Stimulated activated CD4-positive, alpha-beta T cell treated with anti-CD3 and anti-CD28 coated beads, Interleukin-12 subunit alpha, Interleukin-12 subunit beta, amount 100 ng/mL, for 24 hours (primary cell): ENCODE measurements at places on chromosomes 1 and 21.

- DNase-seq = no peak
These were observed 1.2 kb downstream of the SLC37A1 start for GRCh38 chr21:42514883-42515228.

GRCh38 chr1:216914974-216915373 is 191.7 kb upstream of the ESRRG start:
- DNase-seq = no peak

DNA sequence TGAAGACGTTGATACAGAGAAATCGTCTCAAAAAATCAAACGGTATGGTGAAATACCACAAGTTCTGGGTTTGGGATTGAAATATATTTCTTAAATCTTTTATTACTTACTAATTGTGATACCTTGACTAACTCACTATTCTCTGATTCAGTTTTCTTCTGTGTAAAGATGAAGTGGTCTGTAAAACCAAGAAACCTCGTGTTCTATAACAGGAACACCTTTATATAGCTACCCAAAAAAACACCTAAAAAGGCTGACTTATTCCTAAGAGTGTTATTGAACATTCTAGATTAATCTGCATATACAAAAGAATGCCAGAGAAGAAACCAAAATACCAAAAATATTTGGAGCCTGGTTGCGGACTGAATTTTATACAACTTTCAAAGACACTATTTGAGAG is 721 bp downstream of the LRRIQ3 start:
- DNase-seq = no peak

DNA sequence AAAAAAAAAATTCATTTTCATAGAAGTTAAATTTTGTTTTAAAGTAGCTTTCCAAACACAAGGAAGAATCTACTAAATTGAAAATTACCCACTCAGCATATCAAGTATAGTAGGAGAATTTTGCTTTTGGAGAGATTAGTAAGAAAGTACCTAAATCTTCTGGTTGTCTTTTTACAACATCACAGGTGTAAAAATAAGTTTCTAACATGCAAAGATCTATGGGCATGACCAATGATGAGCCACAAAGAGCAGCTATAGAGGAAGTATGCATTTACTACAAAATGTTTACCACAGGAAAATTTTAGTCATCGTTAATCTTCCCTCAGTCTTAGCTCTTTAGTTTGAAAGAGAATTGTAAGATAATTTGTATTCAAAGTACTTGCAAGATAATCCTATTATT is 28.1 kb downstream of the ANGPTL3 start:
- no peak for DNase-seq

GRCh38 chr1:94022471-94023189 is 98.3 kb downstream of the ABCA4 start:
- no peak for DNase-seq

GRCh38 chr1:115222616-115223402 is 115.2 kb downstream of the NGF start:
- no peak for DNase-seq

DNA sequence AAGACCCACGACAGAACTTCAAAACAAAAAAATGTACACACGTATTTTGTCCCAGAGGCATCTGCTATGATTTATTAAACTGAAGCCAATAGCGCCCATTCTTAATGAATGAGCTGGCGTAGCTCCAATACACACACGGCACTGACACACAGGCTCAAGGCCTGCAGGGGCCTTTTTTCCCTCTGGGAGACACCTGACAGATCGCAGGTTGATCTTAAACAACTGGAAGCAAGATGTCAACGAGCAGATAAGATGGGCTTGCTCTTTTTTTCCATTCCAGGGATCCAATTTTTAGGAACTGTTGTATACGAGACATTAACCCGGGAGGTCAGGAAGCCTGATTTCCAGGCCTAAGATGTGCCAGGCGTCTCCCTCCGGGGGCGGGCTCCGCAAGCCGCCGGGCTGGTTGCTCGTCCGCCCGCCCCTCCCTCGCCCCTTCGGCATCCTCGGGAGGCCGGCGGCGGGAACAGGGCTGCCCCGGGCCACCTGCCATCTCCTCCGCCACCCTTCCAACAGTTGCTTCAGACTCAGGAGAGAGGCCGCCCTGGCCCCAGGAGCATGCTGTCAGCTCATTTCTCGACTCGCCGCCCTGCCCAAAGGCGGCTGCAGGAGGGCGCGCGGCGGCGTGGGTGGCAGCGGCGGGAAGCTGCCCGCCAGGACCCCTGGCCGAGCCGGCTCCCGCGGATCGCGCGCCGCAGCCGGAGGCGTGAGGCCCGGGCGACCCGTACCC is 735 bp downstream of the TTC13 start:
- no peak for DNase-seq
